Activated T-helper 1 cell treated with anti-CD3 and anti-CD28 coated beads, Interleukin-2, amount 50 U/mL, for 16 hours (primary cell): ENCODE measurements at places on chromosomes 13 and 19.

DNA sequence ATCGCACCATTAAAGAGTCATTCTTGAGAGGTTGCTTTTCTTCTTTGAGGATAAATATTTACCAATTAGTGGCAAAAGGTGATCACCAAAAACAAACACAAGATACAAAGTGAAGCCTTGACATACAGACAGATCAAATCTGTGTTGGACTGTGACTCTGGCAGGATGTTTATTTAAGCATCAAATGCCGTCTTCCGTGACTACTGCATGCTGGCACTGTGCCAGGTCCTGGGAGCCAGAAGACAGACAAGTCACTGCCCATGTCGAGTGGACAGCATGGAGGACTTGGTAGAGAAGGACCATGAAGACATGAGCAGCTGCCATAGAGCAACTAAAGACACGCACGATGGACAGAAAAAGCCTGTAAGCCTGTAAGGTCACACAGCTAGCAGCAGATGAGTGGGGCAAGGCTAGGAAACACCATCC is 92.8 kb upstream of the FARP1 start:
- DNase-seq: no peak

- DNase-seq: no peak
Measured at GRCh38 chr19:39942366-39942730, 7.9 kb upstream of the FCGBP start.

- no peak for DNase-seq
Measured at GRCh38 chr13:114136576-114136975, 4.2 kb upstream of the RASA3 start.

GRCh38 chr19:13152974-13153568 is 2.9 kb downstream of the IER2 start:
- DNase-seq: peak; percentile 97

DNA sequence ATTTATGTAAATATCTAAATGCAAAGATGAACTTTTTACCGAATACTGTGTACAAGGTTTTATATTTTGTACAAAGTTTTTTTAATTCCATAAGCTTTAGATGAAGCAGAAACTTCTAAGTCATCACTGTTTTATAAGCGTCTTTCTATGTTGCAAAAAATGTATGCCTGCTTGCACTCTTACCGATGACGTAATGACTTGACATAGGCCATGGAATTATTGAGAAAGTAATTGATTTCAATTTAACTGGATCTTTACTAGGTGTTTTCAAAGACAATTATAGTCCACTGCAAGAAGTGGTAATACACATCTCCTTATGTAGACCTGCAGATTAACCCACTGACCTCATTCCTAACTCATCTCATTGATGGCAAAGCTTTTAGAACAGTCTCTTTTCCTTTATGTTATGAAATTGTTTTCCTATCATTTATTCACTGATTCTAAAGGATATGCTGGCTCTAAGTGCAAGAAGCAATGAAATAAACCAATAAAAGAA is 10.4 kb downstream of the DACH1 start:
- no peak for DNase-seq

DNA sequence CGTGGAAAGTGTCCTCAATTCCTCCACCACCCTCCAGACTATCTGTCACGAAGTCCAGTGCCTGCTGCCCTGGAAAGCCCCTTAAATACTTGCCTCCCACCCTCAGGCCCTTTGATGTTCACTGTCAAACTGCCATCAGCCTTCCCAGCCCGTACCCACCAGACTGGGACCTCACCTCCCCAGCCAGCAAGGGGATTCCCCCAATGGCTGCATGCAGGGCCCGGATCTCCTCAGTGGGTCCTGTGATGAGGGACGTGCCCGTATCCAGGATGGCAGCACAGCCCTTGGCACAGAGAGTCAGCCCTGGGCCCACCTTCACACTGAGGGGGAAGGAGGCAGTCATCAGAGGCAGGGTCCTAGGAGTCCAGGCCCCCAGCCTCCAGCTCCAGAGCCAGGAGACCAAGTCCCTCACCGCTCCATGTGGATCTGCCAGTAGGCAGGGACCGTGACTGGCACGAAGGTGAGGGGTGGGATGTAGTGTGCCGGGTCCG is 6.1 kb downstream of the NAPSA start:
- DNase-seq: no peak
